Foreskin keratinocyte (primary cell): ENCODE measurements at places on chromosomes 4 and X. TPM values are rescaled to one million over a fixed set of nuclear protein-coding genes. Genes with fewer than 3 reads are reported as not detected.

Gene TMSB15C
- 0.62 and 0.75 TPM in 2 replicates for polyA plus RNA-seq

Gene EGF
- 0.08 and 0.30 TPM in 2 replicates for polyA plus RNA-seq

Gene DKK2
- 0.12 and 0.13 TPM in 2 replicates for polyA plus RNA-seq

Gene HELQ
- 3.8 and 4.6 TPM in 2 replicates for polyA plus RNA-seq

Gene UGT2B11
- polyA plus RNA-seq, result not detected in 2 replicates

DNA sequence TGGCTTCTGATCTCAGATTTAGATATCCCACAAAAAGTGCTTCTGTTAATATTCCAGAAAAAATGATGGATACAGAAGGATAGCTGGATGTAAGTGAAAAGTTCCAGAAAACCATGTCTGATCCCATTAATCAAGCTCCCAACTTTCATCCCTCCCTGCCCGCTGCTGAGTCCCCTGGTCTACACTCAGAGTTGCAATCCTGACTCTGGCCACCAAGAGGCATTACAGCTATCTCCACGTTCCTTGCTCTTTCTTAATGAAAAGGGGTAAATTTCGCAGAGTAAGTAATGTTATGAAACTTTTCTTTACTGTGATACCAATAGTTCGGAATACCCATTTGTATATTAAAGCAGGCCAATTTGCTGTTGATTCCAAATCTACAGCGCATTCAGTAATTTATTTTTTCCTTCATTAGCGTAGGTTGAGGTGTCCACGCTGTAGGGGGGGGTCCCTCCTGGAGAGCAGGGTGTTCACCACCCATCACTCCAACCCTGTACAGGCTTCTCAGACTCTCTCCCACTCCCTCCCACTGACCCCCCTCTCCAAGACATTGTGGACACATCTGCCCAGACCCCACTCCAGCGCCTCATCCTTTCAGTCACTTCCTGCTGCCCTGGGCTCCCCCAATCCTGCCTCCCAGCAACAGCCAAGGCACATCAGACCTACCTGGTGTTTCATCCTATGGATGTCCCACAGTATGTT, 55.1 kb downstream of the RAB40A start:
- no peak for DNase-seq

GRCh38 chrX:24858004-24858746, 157.6 kb downstream of the ARX start:
- no peak for DNase-seq

GRCh38 chr4:15398001-15398400, 29.8 kb upstream of the C1QTNF7 start:
- DNase-seq, result peak; percentile 53

DNA sequence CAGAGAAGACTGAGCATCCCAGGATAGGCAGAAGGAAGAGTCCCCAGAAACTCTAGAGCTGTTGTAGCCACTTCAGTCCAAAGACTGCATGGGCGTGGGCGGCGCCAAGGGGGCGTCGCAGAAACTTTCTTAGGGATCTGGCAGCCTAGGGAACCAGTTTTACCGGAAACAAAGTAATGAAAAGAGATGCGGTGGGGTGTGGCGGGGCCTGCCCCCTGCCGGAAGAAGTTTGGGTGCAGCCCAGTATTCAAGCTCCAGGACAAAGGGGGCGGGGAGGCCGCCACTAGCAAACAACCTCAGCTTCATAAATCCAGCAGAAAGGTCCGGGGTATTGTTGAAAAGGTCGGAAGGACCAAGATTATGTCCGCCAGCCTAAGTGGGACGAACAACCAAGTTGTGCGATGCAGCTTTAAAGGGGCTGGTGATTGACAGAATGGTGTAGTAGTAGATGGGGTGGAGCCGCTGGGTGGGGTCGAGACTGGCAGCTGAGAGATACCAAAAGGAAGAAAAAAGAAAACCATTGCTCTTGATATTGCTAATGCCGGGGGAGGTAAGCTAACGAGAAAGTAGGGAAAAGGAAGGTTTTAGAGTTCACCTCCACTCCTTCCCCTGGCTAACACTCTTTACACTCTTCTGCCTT, 190.5 kb downstream of the RRAGB start:
- no peak for DNase-seq

DNA sequence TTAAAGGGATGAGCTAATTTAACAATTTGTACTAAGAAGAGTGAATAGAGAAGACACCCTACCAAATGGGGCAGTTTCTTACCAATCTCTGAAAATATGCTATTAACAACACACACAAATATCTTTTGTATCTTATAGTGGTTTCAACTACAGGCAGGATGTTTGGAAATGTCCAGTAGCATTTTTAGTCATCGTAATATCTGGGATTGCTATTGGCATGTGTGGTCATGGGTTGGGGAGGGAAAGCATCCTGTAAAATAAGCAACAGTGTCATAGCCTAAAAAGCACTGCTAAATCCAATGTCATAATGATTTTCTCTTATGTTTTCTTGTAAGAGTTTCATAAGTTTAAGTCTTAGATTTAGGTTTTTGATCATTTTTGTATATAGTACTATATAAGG, 29.3 kb upstream of the ABCG2 start:
- no peak for DNase-seq

DNA sequence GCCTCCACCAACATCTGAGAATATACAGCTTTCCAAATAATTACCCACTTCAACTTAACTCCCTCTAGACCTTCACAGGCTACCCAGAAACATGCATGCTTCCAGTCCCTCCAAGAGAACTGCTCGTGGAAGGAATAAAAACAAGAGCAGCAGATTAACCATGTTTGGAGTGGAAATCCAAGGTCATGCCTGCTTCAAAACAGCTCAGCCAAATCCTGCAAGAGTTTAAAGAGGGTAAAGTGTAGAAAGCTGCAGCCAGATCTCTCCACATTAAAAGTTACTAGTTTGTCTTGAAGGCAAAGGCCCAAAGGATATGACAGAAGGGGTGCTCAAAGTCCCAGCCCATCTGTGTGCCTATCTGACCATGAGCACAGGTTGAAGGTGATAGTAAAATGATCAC, 139.3 kb downstream of the RNF150 start:
- DNase-seq, result no peak

GRCh38 chrX:38699121-38699520, 102.1 kb upstream of the MID1IP1 start:
- no peak for DNase-seq

GRCh38 chr4:18733961-18734360, 712.4 kb upstream of the LCORL start:
- no peak for DNase-seq

DNA sequence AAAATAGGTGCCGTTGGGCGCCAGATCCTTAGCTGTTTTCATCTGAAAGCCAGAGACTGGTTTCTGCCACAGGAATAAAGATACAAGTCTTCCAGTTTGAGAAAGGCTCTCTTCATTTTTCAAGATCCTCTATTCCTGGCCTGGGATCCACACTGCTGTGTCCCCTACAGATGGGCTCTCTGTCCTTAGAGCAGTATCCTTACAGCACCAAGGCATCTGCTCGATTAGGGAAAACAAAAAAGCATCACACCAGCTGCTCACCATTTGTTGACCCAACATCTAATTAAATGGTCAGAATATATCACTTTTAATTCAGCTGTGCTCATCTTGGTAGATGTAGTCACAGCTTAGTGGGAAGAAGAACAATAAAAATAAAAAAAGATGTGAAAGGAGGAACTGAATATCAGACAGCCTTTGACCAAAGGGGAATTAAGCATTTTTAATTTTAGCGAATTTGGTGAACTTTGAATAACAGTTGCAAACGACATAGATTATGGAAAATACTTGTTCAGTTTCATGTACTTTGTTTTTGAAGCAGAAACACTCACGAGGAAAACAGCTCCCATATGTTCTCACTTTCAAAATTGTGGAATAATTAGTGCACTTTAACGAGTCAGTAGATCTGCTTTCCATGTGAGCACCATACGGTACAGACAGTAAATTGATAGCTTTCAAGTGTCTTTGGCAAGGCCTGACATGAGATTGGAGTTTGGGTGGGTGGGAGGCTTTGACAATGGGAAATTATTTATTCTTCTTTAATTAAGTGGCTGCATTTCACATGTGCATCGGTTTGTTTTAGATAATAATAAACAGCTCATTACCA, 148.4 kb upstream of the CLNK start:
- no peak for DNase-seq

DNA sequence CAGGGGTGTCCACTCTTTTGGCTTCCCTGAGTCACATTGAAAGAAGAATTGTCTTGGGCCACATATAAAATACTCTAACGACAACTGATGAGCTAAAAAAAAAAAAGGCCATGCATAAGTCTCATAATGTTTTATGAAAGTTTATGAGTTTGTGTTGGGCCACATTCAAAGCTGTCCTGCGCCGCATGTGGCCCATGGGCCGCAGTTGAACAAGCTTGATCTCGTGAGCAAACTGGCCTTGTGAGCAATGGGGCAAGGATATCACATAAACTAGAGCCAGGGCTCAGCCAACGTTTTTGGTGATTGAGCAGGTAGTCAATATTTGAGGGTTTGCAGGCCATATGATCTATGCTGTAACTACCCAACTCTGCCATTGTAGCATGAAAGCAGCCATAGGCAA, 44.6 kb upstream of the PHKA2 start:
- DNase-seq, result no peak

DNA sequence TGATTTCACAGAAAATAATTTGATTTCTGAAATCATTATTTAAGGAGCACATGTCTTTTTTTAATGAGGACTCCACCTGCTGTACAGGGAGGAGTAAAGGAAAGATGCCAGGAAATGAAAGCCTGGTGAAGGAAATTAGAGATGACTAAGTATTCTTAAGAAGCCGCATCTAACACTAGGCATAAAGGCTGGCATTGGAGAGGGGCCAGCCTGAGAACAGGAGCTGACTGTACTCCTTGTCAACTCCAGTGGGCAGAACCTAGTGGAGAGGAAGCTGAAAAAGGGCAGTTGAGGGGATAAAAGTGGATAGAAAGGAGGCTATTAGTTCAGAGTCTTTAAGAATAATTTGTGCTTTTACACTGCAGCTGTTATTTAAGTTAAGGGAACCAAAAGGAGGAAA, 393.0 kb downstream of the PPP1R2C start:
- DNase-seq, result no peak
